Suppressor macrophage (primary cell): ENCODE measurements at places on chromosomes 4 and X.

GRCh38 chr4:174763454-174764104, 65.5 kb downstream of the GLRA3 start:
- DNase-seq, result no peak

DNA sequence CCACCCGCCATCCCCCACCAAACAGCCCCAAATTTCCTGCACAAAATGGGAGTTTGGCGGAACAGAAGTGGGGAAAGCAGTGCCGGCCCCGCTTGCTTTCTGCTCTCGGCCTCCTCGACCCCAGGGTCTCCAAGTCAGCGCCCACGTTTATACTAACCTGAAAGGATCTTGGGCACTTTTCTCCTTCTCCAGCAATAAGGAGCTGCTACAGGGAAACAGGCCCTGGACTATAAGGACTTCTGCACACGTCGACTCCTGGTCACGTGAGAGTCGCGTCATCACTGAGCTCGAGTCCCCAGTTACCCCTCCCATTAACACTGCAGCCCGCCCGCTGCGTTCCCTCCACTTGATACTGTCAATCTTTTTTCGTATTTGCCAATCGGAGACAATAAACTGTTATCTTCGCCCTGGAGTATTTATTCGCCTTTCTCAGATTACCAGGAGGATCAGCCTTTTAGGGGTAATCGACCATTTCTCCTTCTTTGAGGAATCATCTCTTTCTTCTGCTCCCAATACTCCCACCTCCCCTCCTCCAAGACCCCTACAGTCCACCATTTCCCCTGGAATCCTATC, at the start of gene TCEAL8:
Gene TCEAL8 (minus strand): TSS at position 235 of the 573 bp plus-strand sequence. CDS start 1,176 bp downstream, outside the sequence.
- peak; percentile 81 for DNase-seq

- DNase-seq, result no peak
These were observed 8.5 kb downstream of the TIFA start for GRCh38 chr4:112277220-112277619.

GRCh38 chr4:159016593-159017024, 86.3 kb upstream of the RAPGEF2 start:
- DNase-seq, result no peak
